ENCODE measurements at places on chromosomes 4 and X.
A peak's percentile ranks its signal among the peaks of the same experiment; 100 is the strongest.

DNA sequence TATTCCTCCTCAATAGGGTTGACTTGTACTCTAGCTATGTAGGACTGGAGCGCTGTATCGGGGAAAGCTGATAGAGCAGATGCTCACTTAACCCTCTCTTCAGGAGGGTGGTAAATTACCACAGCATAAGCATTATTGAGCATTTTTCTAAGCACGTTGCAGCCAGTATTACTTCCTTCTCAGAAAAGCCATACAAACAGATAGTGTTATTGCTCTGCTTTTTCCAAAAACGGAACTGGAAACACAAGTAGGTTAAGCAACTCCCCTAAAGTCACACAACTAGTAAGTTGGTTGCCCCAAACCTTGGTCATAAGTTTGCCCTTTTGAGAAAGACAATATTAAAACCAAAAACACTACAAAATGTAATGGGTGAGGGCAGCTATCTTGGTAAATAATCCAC is 73.9 kb downstream of the REELD1 start:
- DNase-seq = no peak

DNA sequence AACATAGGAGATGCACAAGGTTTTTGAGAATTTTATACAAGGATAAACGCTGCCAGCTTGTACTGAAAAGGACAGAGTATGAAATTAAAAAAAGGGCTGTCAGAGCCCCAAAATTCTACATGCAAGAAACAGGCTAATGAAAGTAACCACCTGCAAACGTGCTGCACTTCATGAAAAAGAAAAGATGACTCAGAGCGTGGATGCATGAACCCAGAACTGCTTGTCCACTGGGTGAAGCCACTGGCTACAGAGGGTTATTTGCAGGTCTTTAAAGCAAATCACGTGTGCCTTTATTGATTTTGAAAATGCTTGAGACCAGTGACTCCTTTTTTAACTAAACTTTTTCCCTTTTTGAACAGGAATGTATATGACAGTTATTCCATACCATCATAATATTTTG is 25.3 kb upstream of the FRMD7 start:
- DNase-seq = no peak

DNA sequence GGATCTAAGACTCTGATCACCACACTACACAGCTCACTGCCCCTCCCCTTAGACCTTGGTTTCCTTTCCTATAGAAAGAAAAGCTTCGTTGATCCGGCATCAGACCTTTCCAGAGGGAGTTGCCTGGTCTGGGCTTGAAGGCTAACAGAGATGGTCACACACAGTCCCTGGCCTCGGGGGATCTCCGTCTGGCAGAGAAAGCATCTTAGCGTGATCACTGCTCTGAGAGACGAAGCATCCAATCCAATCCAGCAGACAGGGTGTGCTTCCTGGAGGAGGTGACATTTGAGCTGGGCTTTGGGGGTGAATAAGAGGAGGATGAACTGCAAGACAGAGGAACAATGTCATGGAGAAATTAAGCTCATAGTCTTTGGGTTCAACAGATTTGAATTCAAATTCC is 49.5 kb downstream of the HTRA3 start:
- DNase-seq = no peak

- no peak for DNase-seq
Observed at GRCh38 chr4:26611885-26612284, 28.0 kb downstream of the TBC1D19 start.

- DNase-seq = no peak
Observed at GRCh38 chr4:1418494-1419285, 12.4 kb upstream of the NKX1-1 start.

GRCh38 chr4:6391852-6392188 is 80.6 kb downstream of the PPP2R2C start:
- DNase-seq = no peak

- DNase-seq = no peak
Observed at GRCh38 chr4:15459706-15460105, 10.0 kb upstream of the CC2D2A start.

DNA sequence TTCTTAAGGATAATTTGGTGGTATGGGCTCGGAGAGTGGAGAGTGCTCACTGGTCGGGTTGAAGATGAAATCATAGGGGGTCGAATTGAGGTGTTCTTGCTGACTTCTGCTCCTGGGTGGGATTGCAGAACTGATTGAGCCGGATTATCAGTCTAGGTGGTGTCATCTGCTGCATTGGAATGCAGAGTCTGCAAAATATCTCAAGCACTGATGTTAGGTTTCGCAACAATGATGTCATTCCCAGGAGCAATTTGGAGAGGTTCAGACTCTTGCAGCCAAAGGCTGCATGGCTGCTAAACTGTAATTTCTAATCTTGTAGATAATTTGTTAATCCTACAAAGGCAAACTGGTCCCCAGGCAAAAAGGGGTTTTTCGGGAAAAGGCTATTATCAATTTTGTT is 67.7 kb downstream of the RHOH start:
- no peak for DNase-seq

DNA sequence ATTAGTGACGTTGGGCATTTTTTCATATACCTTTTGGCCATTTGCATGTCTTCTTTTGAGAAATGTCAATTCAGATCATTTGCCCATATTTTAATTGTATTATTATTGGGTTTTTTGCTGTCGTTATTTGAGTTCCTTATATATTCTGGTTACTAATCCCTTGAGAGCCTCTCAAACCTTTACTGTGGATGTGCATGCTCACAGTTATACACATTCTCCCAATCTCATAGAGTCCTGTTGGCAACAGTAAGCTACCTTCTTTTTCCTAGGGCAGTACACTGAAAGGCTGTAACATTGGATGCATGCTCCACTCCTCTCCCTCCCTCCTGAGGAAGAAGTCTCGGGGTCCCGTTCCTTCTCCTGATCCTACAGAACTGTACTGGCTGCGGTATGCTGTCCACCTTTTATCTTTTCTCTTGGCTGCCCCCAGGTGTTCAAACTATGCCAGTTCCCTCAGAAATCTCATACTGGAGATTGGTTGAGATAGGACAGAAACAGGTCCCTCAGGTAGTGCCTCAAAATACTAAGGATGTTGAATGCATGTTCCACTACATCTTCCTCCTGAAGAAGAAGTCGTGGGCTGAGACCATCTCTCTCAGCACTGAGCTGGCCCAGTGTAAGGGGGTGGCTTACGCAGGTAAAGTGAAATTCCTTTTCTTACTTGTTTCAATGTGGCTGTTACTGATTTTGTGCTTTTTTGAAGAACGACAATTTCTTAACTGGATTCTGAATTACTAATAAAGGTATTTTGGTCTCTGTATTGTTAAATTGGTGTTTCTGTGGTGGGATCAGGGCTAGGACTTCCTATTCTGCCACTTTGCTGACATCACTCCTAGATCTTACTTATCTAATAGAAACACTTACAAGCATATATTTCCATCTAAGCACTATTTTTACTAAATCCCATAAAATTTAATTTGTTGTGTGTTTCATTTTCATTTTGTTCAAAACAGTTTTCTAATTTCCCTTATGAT is 145.4 kb upstream of the HUWE1 start:
- peak; percentile 19 for DNase-seq

DNA sequence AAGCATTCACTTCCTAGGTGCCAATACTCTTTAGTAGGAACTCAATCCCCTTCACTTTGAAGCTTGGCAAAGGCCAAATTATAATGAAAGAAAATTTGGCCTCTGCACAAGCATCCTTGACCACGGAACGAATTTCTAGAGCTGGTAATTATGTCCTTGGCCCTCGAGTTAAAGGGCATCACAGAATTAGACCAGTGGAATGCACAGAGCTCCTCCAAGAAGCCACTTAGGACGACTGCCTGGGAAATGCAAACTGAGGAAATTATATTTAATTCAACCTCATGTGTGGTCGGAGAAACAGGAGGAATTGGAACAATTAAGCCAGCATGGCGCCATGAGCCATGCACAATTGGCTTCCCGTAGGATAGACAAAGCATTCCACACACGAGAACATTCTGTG is 59.3 kb downstream of the NLGN4X start:
- DNase-seq = no peak

GRCh38 chr4:106981431-106981830 is 54.7 kb downstream of the DKK2 start:
- DNase-seq = no peak

DNA sequence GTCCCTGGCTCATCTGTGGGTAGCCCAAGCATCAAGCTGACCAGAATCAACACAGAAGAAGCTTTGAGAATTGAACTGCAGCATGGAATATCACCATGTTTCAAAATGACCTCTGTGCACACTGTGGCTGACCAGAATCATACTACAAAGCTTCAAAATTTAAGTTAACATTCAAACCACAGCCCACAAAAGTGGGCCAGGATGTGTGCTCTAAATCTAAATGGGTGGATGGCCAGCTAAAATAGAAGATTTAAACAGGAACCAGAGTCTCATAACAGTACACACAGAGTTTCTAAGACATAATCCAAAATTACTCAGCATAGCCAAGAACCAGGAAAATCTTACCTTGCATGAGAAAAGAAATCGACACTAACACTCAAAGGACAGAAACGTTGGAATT is 46.1 kb downstream of the KLF3 start:
- no peak for DNase-seq

DNA sequence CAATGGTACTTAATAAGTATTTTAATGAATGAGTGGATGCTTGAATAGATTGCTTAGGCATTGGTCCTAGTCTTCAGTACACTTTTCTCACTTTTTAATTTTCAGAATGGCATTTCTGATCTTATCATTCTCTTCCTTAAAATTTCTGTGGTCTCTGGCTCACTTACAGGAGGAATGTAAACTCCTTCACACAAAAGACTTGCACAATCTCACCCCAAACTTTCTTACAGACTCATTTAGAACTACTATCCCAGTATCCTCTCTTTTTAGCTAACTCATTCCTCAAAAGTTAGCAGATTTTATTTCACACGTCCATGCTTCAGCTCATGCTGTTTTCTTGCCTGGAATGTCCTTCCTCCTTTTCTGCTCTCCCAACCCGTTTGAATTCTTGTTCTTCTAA is 350.1 kb downstream of the GRXCR1 start:
- DNase-seq = no peak

- no peak for DNase-seq
Observed at GRCh38 chr4:53484911-53485657, 106.2 kb downstream of the LNX1 start.

GRCh38 chrX:97158269-97158668 is 274.6 kb downstream of the RPA4 start:
- no peak for DNase-seq

DNA sequence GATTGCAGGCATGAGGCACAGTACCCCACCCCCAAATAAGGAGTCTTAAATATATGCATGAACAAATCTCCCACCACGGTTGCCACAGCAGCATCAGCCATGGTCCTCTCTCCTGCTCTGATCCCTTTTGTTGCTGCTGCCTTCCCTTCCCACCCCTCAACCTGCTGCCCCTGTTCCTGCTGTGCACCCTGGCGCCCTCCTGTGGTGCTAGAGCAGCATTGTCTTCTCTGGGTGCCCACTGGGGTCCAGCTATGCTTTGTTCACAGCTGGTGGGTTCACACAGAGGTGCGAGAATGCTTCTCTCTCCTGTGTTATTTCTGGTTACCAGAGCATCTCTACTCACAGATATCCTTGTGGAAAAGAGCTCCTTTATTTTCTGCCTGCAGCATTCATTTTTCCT is 116.2 kb downstream of the GATB start:
- peak; percentile 75 for DNase-seq

DNA sequence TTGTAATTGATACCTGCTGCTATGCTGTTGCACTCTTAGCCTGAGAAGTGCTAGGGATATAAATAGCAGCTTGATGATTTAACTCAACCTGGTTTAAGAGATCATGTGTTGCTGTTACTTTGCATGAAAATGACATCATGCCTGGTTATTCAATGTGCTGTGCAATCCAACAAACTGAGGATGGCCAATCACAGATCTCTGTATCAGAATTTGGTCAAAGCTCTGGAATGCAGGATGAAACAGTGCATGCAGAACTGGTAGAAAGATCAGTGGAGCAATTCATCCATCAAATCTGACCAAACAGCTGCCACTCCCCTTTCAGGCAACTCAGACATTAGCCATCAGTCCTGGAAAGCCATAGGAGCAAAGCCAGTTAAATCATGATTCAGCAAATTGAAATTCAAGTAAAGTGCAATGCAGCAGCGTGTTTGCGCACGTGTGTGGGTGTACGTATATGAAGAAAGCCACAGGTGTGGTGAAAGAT is 160.3 kb upstream of the RASGEF1B start:
- no peak for DNase-seq

- DNase-seq = no peak
Observed at GRCh38 chrX:67781132-67781531, 237.3 kb downstream of the AR start.

DNA sequence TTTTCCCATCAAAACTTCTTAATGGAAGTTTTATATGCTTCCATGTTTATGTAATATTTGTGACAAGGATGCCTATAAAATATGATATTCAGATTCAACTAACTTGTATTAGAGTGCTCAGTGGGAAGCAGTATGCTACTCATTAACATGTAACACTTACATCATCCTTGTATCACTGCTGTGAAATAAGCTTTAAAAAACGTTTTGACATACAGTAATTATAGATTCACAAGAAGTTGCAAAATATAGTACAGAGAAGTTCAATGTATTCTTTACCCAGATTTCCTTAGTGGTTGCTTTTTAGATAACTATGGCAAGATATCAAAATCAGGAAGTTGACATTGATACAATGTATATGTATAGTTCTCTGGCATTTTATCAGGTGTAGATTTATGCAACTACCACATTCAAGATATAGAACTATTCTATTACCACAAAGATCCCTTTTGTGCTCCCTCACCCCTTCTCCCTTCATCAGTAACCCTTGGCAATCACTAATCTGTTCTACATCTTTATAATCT is 56.3 kb downstream of the DTHD1 start:
- no peak for DNase-seq

GRCh38 chr4:105293360-105293759 is 146.7 kb downstream of the TET2 start:
- no peak for DNase-seq

GRCh38 chr4:88672987-88673386 is 24.6 kb downstream of the NAP1L5 start:
- DNase-seq = peak; percentile 48

GRCh38 chr4:139988863-139989765 is 164.9 kb downstream of the MAML3 start:
- DNase-seq = no peak

GRCh38 chr4:109729117-109729717 is 653 bp downstream of the PLA2G12A start:
- no peak for DNase-seq

- no peak for DNase-seq
Observed at GRCh38 chrX:150482537-150483206, 85.7 kb upstream of the MTM1 start.

DNA sequence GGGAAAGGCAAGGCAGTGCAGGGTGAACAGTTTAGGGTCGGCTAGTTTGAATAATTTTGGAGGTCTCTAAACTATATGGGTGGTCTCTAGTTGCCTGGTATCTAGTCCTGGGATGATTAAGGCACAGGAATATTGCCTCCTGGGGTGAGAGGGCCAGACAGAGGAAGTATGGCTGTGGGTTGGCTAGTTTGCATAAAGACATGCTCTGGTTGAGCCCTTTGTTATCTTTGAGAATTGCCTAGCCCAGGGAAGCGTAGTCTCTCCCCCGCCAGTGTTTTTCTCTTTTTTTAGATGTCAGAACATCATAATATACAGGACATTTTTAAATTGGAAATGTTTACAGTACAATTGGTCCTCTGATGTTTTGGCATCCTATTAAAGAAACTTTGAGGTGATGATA is 163.5 kb downstream of the PWWP3B start:
- no peak for DNase-seq

GRCh38 chrX:39504850-39505259 is 592.9 kb downstream of the BCOR start:
- DNase-seq = no peak
